GM06990 (cell line): ENCODE measurements at places on chromosomes 6 and 20.
A peak's percentile ranks its signal among the peaks of the same experiment; 100 is the strongest.

- no peak for DNase-seq
Measured at GRCh38 chr6:1049900-1050299, 262.0 kb upstream of the FOXQ1 start.

DNA sequence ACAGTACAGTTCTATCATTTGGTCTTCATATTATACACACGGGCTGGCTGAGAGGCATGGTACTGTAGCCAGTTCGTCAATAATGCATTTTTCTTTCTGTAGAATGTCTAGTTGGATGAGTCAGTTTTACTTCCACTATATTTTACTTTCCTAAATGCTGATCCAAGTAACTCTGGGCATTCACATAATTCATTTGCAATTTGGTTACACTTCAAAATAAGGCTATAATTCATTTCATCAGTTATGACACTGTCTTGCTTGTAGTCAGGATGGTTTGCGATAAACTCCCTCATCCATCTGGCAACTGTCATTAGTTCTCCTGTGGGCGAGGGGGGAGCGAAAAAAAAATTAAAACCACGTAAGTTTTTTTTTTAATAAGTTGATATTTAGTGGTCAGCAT lies 46.3 kb downstream of the GCLC start:
- DNase-seq: no peak

- DNase-seq: no peak
Measured at GRCh38 chr6:154412106-154412820, 55.7 kb upstream of the IPCEF1 start.

- no peak for DNase-seq
Measured at GRCh38 chr20:25136643-25137559, 55.0 kb upstream of the VSX1 start.

DNA sequence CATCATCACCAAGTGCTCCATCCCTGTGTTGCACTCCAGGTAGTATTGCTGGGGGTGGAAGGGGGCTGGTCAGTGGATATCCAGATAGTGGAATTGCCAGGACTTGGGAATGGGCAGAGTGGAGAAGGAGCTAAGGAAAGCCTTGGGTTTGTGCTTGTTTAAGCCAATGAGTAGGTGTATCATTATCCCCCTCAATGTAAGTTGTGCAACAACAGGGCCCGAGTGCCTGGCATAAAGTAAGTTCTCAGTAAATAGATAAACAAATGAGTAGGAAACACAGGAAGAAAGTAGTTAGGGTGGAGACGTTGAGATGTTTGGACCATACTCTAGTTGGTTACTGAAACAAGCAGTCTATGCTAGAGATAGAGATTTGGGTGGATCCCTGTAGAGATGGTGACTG lies 9.8 kb downstream of the CCND3 start:
- DNase-seq: no peak

- no peak for DNase-seq
Measured at GRCh38 chr6:56204134-56204533, 43.2 kb downstream of the COL21A1 start.

- DNase-seq: no peak
Measured at GRCh38 chr20:38132156-38132909, 32.7 kb downstream of the TGM2 start.

- no peak for DNase-seq
Measured at GRCh38 chr6:40907198-40907701, 131.8 kb downstream of the UNC5CL start.

- DNase-seq: peak; percentile 86
Measured at GRCh38 chr20:63626424-63627128, at the start of gene GMEB2. GMEB2 (minus strand) TSS chr20:63627101; CDS start chr20:63619397, 7,704 bp downstream.

DNA sequence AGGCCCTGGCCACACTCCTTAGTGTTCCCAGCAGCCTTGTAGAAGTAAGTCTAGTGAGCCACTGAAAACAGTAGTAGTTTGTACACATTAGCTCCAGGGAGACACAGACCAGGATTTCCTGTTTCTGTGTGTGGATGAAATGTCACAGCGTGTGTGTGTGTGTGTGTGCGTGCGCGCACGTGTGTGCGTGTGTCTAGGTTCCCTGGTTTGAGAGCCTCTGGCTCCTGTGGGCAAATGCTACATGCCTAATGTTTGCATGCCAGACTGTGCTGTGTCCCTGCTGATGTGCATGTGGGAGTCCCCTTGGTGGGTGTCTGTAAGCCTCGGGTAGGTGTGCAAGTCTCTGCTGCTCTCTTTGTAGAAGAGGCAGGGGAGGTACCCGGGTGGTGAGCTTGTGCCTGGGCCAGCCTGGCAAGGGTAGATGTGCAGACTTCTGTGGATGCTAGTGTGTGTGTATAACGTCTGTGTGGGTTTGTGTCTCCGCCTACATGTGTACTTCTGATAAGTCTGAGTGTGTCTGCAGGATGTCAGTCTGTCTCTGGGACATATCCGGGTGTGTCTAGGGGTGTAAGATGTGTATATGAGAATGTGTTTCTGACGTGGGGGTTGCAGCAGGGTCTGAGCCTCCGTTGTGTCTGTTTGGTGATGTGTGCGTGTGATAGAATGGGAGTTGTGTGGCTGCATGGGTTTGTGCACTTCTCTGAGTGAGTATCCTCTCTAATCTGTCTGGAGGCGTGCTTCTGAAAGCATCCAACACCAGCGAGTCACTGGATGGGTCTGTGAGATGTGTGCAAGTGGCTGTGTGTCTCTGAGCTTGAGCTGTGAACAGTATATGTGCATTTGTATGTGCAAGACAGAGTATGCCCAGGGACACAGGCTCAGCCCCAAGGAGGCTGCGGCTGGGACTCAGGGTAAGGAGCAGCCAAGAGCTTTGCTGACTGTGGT lies 19.0 kb upstream of the TLDC2 start:
- no peak for DNase-seq

DNA sequence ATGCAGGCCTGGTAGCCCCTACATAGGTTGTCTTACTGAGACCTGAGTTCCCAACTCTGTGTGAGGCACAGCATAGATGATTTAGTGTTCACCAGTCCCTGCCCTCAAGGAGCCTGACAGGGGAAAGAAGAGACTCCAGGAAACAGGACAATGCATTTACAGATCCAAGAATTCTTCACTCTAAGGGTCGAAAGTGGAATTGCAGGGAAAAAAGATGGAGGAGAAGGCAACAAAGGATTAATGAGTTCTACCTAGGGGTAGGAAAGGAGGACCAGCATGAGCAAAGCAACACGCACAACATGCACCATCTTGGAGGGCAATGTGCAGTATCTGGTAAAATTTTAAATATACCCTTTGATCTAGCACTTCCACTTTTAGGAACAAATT lies 5.9 kb downstream of the SPAG4 start:
- no peak for DNase-seq

DNA sequence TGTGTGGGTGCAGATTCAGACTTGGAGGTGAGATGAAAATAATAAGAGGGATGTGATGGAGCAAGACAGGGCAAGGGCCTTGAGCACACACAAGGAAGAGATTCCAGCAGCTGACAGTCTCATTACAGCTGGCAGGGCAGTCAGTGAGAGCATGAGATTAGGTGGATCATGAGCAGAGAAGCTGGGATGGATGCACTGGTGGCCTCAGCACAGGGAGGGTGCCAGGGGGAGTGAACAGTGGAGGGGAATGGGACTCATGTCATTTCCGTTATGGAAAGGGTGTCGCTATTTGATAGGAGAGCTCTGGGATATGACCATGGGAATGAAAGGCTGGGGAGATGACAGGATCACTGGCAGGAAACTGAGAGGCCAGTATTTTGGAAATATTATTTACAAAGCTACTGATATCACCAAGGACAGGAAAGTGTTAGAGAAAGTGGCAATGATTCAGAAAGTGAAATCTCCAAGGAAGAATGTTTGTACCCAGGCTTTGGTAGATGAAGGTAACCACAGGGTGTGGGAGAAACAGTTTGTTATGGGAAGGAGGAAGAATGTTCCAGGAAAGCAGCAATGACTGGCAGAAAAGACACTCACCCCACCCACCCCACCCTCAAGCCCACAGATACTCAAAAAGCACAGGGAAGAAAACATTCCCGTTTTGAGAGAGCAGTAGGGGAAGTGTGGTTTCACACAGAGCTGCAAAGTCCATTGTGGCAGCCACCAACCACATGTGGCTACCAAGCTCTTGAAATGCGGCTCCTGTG lies 214.7 kb upstream of the PROKR2 start:
- DNase-seq: no peak

DNA sequence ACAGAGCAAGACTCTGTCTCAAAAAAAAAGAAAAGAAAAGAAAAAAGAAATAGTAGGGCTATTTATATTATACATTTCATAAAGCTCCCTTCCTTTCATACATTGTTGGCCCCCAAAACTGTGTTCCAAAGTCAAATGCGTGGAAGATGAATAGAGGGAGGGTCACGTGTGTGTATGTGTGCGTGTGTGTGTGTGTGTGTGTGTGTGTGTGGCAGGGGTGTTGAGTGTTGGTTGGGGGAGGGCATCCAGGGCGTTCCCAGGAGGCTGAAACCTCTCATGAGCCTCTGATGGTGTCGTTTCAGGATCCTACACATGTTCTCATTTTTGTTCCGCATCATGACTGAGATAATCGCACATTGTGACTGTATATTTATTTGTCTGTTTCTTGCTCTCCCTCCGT lies 7.8 kb upstream of the BPIFB1 start:
- DNase-seq: no peak

- DNase-seq: no peak
Measured at GRCh38 chr6:53896196-53896595, 101.4 kb downstream of the LRRC1 start.

GRCh38 chr6:15266423-15266996 lies 20.6 kb downstream of the JARID2 start:
- no peak for DNase-seq

GRCh38 chr6:75752365-75752764 lies 3.3 kb downstream of the MYO6 start:
- DNase-seq: no peak

DNA sequence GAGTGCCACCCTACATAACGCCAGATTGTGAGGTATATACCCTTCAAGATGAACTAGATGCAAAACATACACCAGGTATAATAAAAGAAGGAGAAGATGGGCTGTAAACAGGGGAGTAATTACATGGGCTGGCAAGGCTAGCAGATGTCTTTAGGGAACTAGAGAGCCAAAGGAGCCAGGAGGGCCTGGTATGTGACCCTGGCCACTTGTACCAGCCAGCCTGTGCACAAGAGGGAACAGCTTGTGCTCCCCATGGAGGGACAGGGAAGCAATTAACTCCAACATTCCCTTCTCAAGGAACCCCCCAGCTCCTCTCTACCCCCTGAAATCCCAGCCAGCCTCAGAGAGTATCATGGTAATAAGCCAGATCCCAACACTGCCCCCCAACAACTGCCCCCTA lies 139.9 kb downstream of the HIVEP2 start:
- no peak for DNase-seq

- peak; percentile 28 for DNase-seq
Measured at GRCh38 chr6:137736048-137736818, 130.8 kb upstream of the TNFAIP3 start.

DNA sequence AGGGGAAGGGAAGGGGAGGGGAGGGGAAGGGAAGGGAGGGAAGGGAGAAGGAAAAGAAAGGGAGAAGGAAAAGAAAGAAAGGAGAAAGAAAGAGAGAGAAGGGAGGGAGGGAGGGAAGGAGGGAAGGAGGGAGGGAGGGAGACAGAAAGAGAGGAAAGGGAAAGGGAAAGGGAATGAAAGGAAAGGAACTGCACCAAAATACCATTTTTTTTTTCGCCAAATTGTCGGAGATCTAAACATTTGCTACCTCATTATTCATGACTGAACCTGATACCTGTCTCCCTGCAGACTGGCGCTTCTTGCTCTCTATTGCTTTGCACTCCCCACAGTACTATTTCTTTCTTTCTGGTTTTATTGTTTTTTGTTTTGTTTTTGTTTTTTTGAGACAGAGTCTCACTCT lies 117.3 kb upstream of the LGSN start:
- DNase-seq: no peak

- DNase-seq: no peak
Measured at GRCh38 chr6:93849857-93850256, 430.5 kb upstream of the EPHA7 start.

DNA sequence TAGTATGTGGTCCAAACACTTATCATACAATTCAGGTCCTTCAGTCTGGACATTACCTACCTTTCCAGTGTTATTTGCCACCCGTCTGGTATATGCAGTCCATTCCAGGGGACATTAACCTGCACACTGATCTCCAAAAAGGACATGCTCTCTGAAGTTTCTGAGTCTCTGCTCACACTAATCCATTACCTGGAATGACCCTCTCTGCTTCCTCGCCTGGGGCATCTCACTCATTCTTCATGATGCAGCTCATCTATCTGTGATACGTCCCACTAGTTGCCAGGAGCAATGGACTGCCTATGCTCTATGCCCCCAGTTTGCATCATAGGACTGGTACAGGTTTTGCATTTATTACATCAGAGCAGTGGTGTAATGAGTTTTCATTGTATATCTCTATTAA lies 5.9 kb upstream of the TUBB2B start:
- DNase-seq: no peak

DNA sequence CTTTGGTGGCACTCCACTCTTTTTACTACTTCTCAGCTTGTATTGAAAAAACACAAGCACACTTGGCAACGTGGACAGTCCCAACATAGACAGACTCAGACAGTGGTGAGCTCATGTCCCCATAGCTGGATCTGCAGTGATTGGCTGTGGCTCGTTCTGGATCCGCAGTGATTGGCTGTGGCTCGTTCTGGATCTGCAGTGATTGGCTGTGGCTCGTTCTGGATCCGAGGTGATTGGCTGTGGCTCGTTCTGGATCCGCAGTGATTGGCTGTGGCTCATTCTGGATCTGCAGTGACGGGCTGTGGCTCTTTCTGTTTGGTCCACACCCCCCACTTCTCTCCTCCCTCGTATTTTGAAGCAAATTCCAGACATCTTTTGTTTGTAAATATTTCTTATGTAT lies 28.0 kb downstream of the OSBPL2 start:
- no peak for DNase-seq

GRCh38 chr6:135990439-135990838 lies 138.9 kb downstream of the PDE7B start:
- no peak for DNase-seq

DNA sequence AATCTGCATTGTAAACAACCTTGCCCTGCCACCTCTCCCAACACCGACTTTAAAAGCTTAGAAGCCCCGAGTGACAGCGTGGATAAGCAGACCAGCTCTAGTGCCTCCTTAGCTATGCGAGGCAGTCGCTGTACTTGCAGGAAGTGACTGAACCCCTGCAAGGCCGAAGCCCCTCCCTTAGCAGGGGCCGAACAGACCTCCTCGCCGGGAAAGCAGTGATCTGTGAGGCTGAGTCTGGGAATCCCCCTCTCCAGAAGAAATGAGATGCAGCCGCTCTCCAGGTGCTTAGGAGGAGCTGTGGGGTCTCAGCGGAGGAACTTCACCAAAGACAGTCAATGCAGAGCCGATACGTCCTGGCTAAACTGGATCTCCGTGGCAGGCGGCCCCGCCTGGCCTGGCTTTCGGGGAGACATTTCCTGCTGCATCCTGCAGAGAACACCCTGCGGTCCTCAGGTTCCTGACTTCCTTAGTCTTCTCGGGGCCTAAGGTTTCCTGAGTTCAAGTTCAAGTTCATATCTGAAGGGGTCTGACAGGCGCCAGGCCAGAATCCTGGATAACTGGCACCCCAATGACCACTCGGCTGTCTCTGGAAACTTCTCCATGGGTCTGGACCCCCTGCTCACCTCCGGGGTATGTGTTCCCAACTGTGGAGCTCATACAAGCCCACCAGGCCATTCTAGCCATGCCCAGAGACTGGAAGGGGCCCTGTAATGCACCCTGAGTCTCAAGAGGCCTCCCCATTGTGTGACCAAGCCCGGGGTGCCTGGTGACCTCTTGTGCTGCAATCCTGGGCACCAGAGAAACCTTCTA lies 20.4 kb upstream of the FRMD1 start:
- DNase-seq: no peak

- DNase-seq: no peak
Measured at GRCh38 chr6:163963205-163964120, 548.9 kb downstream of the QKI start.
